ENCODE measurements at places on chromosomes 2 and 18.

GRCh38 chr2:12507295-12507694 is 209.4 kb upstream of the TRIB2 start:
- peak; percentile 27 for DNase-seq

DNA sequence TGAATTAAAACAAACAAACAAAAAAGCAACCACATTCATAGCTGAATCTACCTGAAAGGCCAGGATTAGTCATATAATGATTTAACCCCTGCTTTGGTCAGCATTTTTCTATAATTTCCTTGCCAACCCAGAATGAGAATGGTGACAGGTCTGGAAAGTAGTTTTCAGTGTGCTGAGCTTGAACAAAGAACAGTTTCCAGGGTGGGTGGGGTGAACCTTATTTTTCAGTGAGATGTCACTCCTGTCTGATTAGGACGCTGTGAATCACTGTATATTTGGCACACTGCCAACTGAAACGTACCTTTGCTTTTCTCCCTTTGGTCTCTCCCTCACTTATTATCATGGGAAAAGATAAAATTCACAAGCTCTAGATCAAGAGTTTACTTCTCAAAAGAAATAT is 35.0 kb upstream of the DSC1 start:
- no peak for DNase-seq

GRCh38 chr18:50830544-50830943 is 10.7 kb upstream of the MRO start:
- no peak for DNase-seq

- DNase-seq: no peak
Measured at GRCh38 chr2:99543247-99543646, 53.4 kb upstream of the REV1 start.

GRCh38 chr2:126637386-126637785 is 18.6 kb upstream of the GYPC start:
- DNase-seq: no peak

GRCh38 chr2:186693446-186693832 is 421 bp upstream of the FAM171B start:
- no peak for DNase-seq

- no peak for DNase-seq
Measured at GRCh38 chr2:150585221-150585971, 97.9 kb upstream of the RND3 start.

DNA sequence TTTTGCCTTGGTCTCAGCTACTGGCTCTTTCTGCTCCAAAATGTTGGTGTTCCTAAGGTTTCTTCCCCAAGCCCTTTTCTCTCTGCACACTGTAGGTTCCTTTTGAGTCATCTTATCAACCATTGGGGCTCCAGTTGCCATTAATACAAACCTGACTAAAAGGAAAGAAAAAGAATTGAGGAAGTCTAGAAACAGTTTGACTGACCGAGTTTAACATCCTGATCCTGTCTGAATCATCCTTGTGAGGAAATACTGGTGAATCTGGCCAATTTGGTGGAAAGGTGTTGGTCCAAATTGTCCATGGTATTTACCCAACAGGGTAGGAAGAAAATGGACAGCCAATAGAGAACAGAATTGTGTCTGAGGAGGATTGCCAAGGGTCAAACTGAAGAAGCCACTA is 38.3 kb downstream of the CRYGD start:
- no peak for DNase-seq

DNA sequence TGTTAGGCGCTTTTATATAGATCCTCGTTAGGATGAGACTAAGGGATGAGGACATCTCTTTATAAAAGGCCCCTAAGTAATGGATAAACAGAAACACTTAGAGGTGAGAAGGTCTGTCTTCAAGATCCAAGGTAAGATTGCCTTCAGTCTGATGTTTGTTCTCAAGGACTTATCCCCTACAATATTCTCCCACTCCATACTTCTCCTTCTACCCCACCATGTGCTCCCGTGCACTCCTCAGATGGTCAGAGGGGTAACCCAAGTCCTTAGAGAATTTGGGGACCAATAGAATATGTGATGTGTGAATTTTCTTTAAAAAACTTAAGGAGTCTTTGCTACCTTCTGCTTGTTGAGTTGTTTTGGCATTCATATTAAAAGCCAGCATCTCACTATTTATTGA is 23.1 kb downstream of the FOSL2 start:
- no peak for DNase-seq

- DNase-seq: no peak
Measured at GRCh38 chr2:15243762-15244161, 317.4 kb downstream of the NBAS start.

- no peak for DNase-seq
Measured at GRCh38 chr18:22848615-22849014, 84.5 kb upstream of the RBBP8 start.

- no peak for DNase-seq
Measured at GRCh38 chr2:28312307-28313219, 80.1 kb upstream of the FOSL2 start.

GRCh38 chr2:108575132-108575966 is 41.1 kb downstream of the LIMS1 start:
- no peak for DNase-seq

DNA sequence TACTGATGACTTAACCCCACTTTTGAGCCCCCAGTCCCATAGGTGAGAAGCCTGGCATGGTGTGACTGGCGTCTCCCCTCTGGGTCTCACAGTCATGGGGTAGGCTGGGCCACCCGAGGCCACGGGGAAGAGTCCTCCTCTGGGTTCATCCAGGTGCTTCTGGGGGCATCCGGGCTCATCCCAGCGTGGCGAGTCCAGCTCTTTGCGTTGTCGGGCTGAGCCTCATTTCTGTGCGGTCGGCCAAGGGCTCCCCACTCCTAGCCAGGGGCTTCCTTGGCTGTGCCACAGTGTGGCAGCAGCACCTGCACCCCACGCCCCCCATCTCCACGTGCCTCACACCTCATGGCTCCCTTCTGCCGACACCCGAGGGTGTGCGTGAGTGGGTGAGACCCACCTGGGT is 27.6 kb upstream of the SNED1 start:
- no peak for DNase-seq

- no peak for DNase-seq
Measured at GRCh38 chr2:68659081-68659480, 15.7 kb downstream of the PROKR1 start.

GRCh38 chr2:232287316-232287715 is 91.2 kb upstream of the ALPP start:
- DNase-seq: no peak

DNA sequence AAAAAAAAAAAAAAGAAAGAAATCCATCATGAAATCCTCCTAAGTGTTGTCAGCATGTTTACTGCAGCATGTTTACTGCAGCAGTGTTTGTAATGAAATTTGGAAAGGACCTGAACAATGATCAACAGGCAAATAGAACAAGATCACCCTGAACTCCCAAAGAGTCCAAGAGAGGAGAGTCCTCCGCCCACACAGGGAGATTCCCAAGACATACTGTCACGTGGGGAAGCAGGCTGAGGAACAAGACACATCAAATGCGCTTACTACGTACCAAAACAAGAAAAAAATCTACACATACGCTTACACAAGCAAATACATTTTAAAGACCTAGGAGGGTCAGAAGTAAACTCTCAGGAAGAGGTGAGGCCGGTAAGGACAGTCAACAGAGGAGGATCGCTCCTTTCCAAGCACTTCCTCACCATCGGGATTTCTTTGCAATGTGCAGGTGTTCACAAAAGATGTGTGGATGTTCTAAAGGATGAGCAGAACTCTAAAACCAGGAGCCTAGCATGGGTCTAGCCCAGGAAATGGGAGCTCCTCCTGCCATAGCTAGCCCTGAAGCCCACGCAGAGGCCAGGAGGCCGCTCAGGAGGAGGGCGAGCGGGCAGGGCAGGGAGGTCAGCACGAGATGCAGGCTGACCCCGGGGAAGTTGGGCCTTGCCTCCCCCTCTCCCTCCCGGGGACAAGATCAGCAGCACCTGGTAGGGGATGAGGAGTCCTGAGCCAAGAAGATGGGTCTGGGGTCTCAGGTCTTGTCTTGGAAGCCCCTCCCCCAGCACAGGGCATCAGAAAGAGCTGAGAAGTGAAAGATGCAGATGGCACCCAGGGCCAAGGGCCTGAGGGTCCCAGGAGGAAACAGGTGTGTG is 66.4 kb downstream of the ZNF516 start:
- DNase-seq: no peak

- no peak for DNase-seq
Measured at GRCh38 chr18:44700652-44701051, 20.0 kb downstream of the SETBP1 start.

DNA sequence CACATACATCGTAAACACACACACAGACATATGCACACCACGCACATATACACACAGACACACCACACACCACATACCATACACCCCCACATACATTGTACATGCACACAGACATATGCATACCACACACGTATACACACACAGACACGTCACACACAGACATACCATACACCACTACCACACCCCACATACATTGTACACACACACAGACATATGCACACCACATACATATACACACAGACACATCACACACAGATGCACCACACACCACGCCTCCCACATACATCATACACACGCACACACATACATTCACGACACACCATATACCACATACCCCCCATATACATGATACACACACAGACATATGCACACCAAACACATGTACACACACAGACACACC is 58.4 kb downstream of the KIF5C start:
- no peak for DNase-seq

DNA sequence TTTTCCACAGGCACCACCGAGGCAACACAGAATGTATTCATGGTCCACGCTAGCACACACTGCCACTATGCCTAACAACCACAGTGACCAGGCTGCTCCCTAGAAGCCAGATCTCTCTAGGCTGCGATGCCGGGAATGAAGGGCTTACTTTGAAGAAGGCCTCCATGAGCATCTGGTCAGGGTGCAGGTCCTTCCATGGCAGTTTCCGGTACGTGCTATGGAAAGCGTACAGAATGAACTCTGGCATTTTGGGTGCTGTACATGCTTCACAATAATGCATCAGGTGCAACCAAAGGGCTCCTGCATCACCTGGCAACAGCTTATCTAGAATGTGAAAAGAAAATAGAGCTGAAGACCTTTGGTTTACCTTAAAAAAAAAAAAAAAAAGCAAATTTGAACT is 44.9 kb downstream of the SIGLEC15 start:
- no peak for DNase-seq

GRCh38 chr2:237631007-237631785 is 3.8 kb downstream of the LRRFIP1 start:
- DNase-seq: no peak

DNA sequence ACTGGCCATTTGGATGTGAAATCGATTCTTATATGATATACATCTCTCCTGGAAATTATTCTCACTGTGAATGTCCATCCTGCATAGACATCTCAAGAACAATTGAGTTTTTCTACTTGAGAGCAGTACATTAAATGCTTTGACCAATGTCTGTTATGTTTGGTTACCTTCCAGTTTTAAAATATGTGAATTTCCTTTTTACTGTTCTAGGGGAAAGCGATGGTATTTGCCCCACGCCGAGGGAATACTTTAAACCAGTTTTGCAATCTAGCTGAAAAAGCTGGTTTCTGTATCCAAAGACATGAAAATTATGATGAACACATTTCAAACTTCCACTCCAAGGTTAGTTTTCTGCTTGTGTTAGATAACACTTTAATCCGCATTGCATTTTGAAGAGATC is 175.3 kb upstream of the SIX3 start:
- DNase-seq: no peak

GRCh38 chr18:25282282-25282681 is 69.7 kb downstream of the ZNF521 start:
- no peak for DNase-seq

DNA sequence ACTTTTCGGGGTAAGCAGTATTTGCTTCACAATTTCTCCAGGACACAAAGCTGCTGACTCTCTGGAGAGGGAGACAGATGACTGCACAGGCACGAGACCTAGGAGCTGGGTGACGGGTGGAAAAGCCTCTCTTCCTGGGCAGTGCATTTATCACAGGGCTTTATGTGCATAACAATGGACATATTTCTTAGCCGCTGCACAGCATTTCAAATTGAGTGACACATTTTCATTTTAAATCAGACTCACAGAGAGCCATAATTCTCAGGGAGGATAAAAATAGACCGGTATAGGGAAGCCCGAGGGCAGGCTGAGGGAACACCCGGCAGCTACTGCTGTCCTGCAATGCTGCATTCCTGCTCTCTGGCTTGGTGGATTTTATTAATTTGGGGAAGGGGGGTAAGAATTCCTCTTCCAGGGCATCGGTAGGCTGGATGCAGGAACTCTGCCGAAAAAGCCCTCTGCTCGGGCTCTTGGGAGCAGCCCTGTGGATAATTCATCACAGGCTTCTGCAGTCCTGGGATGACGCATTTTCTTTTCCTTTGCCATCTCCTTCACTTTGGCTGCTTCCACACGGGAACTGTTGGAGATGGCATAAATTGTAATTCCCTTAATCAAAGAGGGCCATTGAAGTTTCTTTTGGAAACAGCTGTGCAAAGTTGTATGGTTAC is 108.1 kb upstream of the ACAA2 start:
- DNase-seq: no peak
